ENCODE measurements at places on chromosomes 7 and 10.
A peak's percentile ranks its signal among the peaks of the same experiment; 100 is the strongest.

GRCh38 chr10:64306729-64307327 lies 785.6 kb downstream of the REEP3 start:
- DNase-seq = no peak

GRCh38 chr7:128810997-128811396 lies 19.2 kb upstream of the FLNC start:
- DNase-seq = no peak

DNA sequence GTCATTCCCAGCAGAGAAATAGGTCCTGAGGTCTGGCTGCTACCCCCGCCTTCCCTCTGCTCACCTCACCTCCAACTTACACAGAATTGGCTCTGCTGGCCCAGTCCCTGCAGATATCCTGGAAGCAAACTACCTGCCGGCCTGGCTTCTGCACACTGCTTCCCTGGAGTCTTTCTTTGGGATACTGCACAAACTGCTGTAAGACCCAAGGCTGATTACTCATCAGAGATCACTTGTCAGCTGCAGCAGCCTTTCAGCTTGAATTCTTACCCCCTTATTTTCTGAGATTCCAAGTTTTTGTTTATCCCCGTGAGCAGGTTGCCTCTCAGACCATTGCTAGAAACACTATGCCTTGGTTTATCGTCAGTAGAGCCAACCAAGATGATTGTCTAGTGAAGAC lies 426.4 kb downstream of the PHTF2 start:
- no peak for DNase-seq

DNA sequence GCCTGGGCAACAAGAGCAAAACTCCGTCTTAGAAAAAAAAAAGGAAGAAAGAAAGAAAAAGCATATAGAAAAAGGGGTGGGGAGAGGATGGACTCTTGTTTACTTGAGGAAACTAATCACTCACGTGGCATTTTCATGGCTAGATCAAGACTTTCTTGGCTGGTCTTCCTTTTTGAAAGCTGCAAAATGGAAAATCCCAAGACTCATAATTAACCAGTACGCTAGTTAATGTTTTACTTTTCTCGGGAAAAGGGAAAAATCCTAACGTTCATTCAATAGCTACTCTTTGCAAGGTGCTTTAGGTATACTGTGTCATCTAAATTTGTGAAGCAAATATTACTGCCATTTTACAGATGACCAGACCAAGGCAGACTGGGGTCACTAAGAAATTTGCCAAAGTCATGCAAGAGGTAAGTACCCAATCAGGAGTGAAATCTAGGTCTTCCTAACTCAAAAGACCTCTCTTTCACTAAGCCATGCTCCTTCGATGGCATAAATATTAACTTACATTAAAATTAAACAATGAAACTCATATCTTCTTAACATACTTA lies 24.4 kb downstream of the NAPEPLD start:
- no peak for DNase-seq

DNA sequence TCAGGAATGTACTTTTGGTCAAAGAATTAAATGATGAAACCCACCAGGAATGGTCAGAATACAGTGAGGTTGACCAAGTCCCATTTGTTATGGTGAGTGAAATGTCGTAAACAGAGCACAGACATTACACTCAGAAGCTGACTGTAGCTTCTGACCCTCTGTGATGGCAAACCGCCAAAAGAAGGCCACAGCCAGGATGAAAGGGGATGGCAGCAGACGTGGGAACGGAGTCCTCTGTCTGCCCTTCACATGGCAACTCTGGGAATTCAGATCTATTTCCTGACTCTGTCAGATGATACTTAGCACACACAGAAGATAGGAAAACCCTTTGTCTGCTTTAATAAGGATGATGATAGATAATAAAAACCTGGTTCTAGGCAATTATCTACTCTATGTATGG lies 757.1 kb downstream of the SORCS3 start:
- DNase-seq = no peak

DNA sequence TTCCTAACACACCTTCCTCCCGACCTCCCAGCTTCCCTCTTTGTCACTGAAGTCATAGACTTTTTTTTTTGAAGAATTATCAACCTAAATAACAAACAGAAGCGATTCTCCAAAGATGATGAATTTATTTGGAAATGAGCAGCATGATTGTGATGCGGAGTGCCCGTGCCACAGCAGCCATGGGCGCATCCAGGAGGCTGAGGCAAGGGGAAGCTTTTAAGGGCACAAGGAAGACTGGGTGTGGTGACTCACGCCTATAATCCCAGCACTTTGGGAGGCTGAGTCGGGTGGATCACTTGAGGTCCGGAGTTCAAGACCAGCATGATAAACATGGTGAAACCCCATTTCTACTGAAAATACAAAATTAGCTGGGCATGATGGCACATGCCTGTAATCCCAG lies 16.2 kb upstream of the GIMAP8 start:
- DNase-seq = no peak

GRCh38 chr7:151010307-151011096 lies 13.8 kb downstream of the ATG9B start:
- DNase-seq = peak; percentile 44

- DNase-seq = no peak
Measured at GRCh38 chr10:132149917-132150316, 36.8 kb upstream of the DPYSL4 start.

GRCh38 chr7:85010306-85010705 lies 176.6 kb downstream of the SEMA3D start:
- DNase-seq = no peak

GRCh38 chr7:1590476-1590875 lies 20.6 kb upstream of the PSMG3 start:
- DNase-seq = no peak

- no peak for DNase-seq
Measured at GRCh38 chr7:129550693-129551360, 48.5 kb downstream of the SMKR1 start.

DNA sequence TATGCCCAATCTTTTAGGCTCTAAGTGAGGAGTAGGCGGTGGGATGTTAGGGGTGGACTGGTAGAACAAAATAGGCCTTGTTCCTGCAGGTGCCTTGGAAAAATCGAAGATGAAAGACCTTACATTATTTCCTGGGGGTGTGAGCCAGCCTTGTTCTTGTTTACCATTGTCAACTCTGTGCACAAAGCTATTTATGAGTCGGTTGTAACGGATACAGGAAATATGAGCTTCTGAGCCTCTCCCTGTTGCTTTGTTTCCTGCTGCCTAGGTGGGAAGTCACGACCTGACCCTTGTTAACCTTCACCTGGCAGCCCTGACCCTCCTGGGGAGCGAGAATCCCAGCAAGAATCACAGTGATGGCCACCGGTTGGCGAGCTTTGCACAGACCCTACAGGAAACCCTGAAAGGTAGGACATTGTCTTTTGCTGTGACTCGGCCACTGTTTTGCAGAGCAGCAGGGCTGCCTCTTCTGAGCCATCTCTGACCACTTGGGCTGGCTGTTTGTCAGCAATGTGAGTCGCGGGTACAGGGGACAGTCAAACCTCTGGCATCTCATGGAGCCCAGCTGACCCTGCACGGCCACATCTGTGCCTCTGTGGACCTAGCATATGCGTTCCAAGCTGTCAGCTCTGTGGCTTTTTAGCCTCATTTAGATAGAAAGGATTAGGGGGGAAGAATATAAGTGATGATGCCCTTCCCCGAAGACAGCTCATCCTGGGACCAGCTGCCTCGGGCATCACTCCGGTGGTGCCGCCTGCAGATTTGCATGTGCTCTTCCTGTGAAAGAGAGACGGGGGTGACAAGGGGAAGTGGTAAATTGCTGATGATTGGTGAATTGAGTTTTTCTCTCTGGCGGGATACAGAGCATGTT lies 102.1 kb upstream of the ANLN start:
- peak; percentile 51 for DNase-seq

DNA sequence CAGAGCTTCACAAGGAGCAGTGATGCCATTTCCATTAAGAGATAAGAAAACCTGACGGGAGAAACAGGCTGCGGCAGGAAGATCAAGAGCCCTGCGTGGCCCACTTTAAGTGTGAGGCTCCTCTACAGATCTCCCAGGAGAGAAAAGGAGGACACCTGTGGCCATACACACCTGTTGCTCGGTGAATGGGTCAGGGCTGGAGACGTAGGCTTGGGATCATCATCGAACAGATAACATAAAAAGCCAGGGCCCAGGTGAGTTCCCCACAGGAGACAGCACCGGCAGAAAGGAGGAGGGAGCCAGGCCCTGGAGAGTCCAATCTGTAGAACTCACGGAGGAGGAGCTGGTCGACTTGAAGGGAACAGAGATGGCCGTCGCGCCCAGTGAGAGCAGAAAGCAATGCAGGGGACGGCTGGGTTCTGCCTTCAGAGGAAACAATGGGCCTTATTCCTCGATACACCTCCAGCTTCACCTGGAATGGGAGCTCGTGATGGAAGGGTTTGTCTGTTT lies 556.8 kb downstream of the DNAJB6 start:
- DNase-seq = no peak

DNA sequence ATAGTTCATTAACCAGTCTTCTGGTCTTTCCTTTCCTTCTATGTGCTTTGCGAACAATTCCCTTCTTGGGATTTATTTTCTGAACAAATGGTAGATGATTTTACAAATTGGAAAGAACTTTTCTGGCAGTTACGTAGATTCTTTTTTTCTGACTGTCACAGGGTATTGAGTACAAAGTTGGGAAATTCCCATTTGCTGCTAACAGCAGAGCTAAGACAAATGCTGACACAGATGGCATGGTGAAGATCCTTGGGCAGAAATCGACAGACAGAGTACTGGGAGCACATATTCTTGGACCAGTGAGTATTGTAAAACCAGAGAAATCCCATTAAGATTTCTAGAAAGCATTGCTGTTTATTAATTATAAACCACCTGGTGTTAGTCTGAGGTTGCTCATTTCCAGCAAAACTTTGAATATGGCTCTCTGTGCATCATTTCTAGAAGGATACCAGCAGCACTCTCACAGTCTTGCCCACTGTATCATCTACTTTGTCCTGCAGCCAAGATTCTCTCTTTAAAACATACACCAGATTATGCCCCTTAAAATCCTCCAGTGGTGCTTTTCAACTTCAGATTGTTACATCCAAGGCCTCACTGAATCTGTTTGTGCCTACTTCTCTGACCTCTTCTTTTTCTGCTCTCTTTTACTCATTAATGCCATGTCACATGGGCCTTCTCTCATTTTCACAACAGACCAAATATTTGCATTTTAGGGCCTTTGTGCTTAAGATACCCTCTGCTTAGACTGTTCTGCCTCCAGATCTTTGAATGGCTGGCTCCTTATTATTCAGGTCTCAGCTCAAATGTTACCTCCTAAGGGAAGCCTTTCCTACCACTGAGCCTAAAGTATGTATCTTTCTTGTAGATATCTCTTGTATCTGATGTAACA lies 27.0 kb downstream of the DLD start:
- no peak for DNase-seq

- DNase-seq = no peak
Measured at GRCh38 chr7:15752377-15752776, 65.9 kb upstream of the MEOX2 start.

- DNase-seq = no peak
Measured at GRCh38 chr7:25427721-25428120, 199.4 kb upstream of the NPVF start.

- DNase-seq = no peak
Measured at GRCh38 chr10:33187427-33187999, 147.0 kb downstream of the NRP1 start.

DNA sequence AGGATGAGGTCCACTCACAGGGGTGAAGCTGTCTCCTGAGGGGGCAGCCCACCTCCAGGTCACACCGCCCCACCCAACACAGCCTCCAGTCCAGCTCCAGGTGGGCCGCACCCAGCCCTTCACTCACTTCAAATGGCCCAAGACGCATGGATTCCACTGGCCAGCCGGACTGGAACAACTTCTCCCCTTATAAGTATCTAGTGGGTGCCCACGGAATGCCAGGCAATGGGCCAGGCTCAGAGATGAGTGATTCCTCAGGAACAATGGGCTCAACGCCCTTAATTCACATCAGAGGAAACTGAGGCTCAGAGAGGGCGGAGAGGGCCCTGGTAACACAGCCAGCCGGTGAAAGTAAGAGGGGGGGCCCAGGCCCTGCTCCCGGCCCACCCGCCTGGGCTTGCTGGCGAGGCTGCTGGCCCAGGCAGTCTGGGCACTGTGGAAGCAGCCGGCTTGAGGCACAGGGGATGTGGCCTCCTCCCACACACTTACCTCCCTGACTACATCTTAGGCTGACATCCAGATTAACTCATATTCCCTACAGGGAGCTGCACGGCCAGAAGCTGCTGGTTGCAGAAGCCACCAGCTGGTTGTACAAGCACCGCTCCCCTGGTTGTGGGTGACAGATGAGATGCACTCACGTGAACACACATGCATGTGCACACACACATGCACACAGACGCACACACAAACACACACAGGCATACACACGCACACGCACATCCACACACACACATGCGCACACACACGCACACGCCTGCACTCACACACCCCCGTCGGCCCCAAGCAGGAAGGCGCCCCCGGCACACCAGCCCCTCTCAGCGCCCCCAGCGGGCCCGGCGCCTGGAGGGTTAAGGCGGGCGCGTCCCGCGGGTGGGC lies 1.0 kb upstream of the FAM20C start:
- peak; percentile 5 for DNase-seq

DNA sequence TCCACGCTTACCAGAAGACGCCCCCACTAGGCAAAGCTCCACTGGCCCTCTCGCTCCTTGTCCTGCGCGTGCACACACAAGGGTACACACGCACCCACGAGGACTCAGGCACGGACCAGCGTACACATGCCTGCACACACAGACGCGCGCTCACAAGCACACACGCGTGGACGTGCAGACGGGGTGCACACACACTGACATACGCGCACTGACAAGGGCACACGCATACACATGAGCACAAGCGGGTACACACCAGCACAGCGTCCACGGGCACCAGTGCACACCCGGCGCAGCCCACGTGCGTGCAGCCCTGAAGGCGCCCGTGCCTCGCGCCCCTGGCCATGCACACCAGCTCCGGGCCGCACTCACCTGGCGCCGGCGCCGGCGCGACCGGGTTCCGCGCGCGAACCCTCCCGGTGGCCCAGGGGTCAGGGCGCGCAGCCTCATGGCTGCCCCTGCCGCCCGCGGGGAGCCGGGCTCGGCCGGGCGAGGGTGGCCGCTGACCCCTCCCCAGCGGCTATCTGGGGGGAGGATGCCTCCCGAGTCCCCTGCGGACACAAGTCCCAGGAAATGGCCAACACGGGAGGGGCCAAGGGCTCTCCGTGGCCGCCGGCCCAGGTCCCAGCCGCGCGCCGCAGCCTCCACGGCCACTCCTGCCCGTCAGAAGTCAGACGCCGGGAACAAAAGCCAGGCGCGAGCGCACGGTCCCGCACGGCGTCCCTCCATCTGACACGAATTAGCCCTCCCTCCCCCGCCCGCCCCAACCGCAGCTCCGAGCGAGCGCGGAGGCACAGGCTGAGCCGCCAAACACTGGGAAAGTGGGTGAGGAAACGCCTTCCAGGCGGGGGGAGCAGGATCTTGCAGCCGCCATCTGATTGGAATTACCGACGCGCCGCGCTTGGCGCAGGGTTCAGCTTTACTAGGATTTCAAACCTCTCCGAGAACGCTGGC lies 45.0 kb downstream of the TNS3 start:
- no peak for DNase-seq
